Brain microvascular endothelial cell (primary cell): ENCODE measurements at places on chromosomes 2 and 18.

- DNase-seq = no peak
Observed at GRCh38 chr2:9076210-9076609, 72.7 kb upstream of the MBOAT2 start.

DNA sequence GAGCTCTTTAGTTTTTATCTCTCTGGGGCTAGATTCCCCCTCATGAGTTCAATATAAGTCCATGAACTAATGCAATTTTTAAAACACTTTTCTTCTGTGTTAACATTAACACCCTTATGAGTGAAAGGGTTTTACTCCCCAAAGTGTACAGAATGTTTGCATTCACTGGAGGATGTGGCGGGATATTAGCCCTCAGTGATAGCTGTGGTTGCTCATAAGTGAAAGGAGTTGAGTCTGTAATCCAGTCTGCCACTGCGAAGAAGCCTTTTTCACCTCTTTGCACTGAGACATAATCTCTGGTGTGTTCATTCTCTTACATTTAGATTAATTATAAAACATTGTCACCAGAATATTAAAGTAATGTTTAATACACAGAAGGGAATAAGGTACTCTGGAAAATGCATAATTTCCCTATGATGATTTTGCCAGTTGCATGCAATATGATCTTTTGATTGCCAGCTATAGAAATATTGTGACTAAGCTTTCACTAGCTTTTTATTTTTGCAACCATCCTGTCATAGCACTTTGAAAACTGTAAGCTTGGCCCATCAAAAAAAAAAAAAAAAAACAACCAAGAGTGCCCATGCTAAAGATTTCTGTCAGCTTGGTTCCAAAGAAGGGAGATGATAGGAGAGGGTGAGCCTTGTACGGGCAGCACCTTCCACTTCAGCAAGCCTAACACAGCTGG is 113.2 kb downstream of the BCL11A start:
- no peak for DNase-seq

GRCh38 chr18:25113566-25113965 is 238.4 kb downstream of the ZNF521 start:
- DNase-seq = no peak

DNA sequence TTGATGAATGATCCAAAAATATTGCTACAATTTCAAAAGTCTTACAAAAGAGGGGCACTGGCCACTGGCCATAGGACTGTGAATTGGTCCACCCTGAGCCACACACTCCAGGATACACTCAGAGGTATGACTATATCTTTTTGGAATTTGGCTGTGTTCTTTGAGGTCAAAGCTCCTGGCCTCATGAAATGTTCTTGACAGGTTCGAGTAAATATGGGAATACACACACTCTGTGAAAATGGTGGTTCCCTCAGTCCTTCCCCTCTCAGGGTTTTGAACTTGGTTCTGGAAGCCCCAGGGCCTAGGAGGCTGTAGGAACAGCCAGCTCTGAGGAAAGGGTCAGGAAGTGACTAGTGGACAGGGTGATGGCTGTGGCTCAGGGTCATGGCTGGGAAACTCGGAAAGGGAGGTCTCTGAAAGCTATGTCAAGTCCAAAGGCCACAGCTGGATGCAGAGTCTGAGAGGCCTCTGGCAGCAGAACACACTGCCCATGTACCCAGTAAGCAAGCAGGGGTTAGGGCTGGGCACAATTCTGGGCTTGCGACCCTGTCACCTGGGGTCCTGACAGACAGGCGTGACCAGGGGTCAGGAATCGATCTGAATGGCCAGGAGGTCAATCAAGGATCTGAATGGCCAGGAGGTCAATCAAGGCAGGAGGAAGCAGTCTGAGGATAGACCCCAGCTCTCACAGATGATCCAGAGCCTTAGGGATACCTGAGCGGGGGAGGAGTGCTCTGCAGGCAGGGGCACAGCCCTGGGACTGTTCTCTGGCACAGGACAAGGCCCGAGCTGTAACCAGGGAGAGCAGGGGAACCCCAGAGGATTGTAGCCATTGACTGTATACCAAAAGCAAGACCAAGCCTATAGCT is 223.4 kb upstream of the SMAD2 start:
- no peak for DNase-seq

GRCh38 chr2:230809677-230810251 is 55.0 kb upstream of the ITM2C start:
- DNase-seq = no peak

DNA sequence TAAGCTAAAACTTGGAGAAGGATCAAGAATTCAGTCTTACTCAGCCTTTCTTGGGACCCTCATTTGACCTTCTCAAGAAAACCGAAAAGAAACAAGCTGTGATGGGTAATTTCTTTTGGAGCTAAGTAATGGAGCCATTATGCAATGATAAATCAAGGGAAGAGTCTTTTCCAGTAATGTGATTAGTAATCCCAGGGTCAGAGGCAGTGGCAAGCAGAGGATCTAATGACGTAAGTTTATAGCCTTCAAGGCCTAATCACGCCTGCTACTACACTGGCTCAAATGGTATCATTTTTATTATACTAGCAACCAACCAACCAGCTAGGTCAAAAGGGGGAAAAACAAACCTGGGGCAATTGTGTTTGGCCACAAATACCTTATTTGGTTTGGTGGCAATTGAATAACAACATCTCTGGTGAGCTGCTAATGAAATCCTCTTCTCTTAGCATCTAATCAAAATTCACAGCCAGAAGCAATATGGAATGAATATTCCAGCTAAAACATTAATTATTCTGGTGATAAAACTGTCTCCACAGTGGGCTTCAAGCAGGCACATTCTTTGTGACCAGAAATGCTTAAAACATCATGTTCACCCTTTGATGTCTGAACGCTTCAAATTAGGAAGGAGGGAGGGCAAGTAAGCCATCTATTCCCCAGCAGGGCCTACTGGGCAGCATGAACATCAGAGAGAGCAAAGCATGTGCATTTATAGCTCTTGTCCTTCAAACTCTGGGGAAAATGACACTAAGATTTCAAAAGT is 114.9 kb upstream of the SULT1C3 start:
- no peak for DNase-seq

GRCh38 chr2:218755567-218756404 is 26.2 kb upstream of the CYP27A1 start:
- DNase-seq = no peak
